Activated CD4-positive, alpha-beta T cell treated with anti-CD3 and anti-CD28 coated beads for 24 hours (primary cell): ENCODE measurements at places on chromosomes 2 and 18.

GRCh38 chr2:38091760-38092159, 15.8 kb upstream of the CYP1B1 start:
- DNase-seq: no peak

GRCh38 chr18:76363436-76364120, 131.5 kb downstream of the ZNF516 start:
- no peak for DNase-seq

GRCh38 chr2:102100371-102101096, 42.0 kb upstream of the IL1R1 start:
- DNase-seq: no peak

- no peak for DNase-seq
Observed at GRCh38 chr2:200453142-200453852, 56.6 kb downstream of the KCTD18 start.

DNA sequence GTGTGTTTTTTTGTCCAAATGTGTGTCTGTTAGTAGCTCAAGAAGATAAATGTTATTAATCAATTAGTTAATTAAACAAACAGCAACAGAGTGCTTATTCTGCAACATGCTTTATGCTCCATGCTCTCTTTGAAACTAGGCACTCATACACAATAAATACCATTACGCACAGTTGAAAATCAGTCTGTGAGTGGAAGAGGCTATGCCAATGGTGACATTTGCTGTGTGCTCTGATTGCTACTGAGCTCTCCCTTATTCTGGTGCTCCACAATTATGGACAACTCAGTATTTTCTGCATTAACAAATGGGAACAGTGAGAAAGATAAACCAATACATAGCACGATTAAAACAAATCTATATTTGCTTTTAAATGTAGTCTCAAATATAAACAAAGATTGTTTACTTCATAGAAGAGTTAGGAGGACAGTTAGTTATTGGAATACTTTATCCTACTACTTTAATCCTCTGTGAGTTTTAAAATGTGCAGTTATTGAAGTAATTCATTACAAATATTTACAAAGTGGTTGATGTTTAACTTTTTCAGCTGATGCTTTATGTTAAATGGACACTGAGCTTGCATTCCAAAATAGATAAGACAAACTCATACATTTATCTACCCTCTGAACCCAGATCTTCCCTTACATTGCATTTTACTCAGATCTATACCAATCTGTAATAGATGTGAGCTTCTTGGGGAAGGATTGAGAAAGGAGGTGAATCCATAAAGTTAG, 55.3 kb downstream of the NXPH2 start:
- DNase-seq: no peak

DNA sequence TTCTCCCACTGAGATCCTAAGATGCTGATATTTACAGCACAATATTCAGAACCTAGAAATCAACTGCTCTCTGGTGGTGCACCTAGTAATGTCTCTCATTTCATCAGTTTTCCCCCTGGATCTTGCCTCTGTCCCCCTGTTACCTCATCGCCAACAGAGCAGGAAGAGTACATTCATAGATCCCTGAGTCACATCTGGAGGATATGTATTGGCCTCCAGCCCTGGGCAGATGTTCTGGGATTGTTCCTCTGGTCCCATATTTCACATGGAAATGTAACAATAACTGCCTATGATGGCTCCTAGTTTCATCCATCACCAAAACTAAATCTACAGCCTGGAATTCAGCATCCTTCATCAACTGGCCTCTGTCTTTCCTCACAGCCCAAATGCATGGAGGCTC, 278.8 kb upstream of the SLC14A2 start:
- DNase-seq: no peak

- no peak for DNase-seq
Observed at GRCh38 chr2:75647771-75648170, 1.2 kb downstream of the MRPL19 start.

- DNase-seq: no peak
Observed at GRCh38 chr2:113274432-113274831, 4.3 kb downstream of the PAX8 start.

GRCh38 chr18:741931-742512, 29.6 kb upstream of the ENOSF1 start:
- no peak for DNase-seq

DNA sequence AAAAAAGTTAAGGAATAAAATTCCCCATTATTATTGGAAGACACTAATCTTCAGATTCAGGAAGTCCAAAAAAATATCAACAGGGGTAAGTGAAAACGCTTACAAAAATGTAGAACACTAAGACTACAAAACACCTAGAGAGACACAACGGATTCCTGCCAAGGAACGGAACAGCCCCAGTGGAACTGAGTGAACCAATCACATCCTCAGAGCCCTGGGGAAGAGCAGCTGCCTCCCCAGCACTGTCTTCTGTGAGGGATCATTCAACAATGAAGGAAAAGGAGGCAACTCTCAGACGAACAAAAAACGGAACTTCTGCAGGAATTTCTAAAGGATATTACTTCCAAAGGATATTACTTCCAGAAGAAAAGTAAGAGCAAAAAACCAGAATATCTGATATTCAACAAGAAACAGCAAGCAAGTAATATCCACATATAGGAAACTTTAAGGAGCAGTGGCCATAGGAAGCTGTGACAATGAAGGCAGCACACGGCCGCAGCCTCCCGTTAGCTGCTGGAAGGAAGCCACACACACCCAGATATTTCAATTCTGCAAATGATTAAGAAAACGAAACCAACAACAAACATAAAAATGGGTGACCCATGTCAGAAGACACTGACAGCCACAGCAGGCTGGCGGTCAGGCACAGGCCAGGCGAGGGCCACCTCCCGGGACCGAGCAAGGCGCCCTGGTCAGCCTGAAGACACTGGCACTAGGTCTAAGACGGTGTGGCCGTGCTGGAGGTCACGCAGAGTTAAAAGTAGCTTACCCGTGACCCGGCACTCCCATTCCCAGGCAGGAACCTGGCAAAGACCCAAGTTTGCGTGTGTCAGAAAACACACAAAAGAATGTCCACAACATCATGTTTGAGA, 81.8 kb downstream of the HDAC4 start:
- DNase-seq: no peak

DNA sequence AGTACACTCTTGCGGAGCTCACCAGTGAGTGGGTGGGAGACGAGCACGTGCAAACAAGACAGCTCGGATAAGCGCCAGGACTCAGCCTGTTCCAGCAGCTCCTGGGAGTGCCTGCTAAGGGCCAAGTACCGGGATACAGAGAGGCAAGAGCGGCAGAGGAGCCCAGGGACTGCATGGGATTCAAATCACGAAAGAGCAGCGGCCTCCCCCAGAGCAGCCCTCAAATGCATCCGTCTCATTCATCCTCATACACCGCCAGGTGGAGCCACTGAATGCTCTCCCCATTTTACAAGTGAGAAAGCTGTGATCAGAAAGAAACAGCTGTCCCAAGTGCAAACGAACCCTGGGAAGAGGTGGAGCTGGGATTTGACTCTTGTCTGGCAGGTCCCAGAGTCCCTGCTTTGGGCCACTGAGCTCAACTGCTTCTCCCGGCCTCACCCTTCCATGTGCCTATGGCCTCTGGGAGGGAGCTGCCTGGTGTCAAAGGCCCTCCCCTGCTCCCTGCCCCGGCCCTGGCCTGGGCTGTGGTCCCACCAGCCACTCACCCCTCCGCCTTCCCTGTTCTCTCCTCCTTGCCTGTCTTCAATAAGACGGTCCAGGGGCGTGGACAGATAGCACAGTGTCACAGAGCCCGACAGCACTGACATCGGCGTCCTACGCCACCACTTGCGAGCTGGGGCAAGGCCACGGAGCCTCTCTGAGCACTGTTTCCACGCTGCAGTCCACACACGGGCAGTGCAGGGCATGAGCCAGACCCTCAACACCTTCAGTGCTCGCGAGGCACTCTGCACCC, 72.8 kb upstream of the TAF1B start:
- DNase-seq: peak; percentile 34

- no peak for DNase-seq
Observed at GRCh38 chr2:84816426-84817026, 64.4 kb downstream of the TRABD2A start.

DNA sequence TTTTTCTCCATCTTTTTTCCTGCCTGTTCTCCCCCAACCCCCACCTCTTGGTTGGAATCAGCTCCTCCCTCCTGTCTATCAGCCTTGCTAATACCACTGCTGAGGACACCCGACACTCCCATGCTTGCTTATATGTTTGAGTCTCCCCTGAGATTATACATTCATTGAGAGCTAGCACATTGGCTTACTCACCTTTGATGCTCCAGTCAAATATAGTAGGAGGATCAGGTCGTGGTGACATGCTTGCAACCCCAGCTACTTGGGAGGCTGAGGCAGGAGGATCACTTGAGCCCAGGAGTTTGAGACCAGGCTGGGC, 91.5 kb upstream of the CCBE1 start:
- no peak for DNase-seq

DNA sequence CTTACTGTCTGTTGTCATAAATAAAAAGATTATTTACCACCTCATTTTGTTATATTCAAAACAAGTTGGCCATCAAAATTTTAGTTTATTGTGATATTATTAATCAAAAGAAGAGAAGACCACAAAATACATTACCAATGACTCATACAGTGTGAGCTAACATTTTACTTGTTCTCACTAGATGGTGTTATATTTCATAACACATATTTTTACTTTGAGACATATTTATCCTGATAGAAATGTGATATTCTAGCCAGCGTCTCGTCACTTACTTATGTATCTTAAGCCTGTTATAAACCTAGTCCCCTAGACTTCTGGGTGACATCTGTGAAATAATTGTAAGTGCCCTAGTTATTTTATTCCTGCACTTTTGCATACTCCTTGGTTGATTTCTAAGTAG, 263.2 kb downstream of the CDH7 start:
- DNase-seq: no peak

DNA sequence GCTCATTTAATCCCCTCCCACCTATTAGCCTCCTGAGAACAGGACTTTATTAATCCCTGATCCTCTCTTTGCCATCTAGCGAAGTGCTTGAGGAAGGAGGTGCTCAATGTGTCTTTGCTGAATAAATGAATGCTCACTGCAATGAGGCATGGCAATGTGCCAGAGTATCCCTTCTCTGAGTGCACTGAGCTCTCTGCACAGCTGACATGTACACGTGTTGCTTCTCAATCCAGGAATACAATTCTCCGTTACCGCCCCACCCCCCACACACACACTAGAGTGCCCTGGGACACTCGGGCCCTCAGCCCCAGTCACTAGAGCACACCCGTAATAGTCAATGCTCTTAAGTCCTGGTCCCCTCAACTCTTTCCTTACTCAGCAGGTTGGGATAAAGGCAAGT, 41.4 kb downstream of the FAM178B start:
- DNase-seq: no peak

DNA sequence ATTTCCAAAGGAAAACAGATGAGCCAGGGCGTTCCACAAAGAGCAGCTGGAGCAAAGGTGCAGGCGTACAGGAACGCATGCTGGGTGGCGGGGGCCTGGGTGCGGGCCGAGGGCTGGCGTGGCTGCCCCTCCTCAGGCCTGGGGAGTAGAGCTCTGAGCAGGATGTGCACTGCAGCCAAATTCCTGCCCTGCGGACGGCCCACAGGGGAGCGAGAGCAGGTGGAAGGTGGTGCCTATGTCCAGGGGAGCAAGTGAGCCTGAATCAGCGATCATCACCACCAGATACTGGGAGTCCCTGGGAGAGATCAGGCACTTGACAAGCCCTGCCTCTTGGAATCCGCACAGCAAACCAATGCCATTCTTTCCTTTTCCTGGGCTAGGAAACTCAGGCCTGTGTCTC, 106.3 kb downstream of the GBX2 start:
- no peak for DNase-seq

DNA sequence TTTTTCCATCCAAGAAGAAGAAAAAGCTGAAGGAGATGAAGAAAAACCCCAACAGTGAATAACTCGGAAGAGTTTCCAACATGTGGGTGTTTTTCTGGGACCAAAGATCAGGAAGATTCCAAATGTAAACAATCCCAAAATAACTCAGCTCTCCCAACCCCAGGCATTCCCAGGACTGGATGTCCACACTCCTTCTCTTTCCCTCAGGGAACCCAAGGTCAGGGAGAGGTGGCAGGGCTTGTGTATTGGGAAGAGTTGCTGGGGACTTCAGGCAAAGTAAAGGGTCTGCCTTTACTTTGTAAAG, 268.0 kb downstream of the DYSF start:
- no peak for DNase-seq

GRCh38 chr18:48544116-48544515, 5.3 kb downstream of the CTIF start:
- DNase-seq: no peak

DNA sequence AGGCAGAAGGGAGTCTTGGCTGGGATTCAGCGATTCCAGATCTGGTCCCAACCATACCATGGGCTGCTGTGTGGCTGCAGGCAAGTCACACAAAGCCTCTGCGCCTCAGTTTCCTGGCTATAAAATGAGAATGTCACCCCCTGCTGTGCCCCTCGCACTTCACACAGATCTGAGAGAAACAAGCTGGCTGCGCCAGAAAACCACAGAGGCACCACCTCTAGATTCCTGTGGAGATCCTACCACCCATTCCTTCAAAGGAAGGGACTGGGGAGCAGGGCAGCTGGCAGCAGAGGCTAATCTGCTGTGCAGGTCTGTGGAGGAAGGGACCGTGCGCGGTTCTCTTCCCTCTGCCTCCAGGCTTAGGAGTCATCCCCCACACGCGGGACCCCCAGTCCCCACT, 19.8 kb downstream of the NEURL3 start:
- no peak for DNase-seq

GRCh38 chr18:12377556-12378197, 650 bp upstream of the AFG3L2 start:
- no peak for DNase-seq

GRCh38 chr2:45319683-45320455, 291.2 kb downstream of the SRBD1 start:
- DNase-seq: no peak

- no peak for DNase-seq
Observed at GRCh38 chr2:233598952-233599351, 18.5 kb upstream of the UGT1A8 start.

- DNase-seq: no peak
Observed at GRCh38 chr2:2800697-2801096, 469.6 kb upstream of the MYT1L start.

DNA sequence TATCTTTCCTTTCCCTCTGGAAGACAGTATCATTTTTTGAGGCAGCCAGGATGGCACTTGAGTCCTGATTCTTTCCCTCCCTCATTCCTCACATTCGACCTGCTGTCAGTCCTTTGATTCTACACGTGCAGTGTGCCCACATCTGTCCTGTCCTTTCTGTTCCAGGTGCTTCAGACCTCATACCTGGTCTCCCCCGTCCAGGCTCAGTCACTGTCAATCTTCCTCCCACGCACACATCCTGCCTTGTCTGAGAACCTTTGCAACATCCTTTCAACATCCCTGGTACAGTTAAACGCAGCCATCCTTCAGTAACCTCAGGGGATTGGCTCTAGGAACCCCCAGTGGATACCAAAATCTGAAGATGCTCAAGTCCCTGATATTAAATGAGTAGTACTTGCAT, 10.1 kb downstream of the BCL2 start:
- no peak for DNase-seq

- no peak for DNase-seq
Observed at GRCh38 chr2:217981084-217981730, 21.6 kb downstream of the TNS1 start.
